ENCODE measurements at places on chromosomes 11 and 22.
A peak's percentile ranks its signal among the peaks of the same experiment; 100 is the strongest.

DNA sequence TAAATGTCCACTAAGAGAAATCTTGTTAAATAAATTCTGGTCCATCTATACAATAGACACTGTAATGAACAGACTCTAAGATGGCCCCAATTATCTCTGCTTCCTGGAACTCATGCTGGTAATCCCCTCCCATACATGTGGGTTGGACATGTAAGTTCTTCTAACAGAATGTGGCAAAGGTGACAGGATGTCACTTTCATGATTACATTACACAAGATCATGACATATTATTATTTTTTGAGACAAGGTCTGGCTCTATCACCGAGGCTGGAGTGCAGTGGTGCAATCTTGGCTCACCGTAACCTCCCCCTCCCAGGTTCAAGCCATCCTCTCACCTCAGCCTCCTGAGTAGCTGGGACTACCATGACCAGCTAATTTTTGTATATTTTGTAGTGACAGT lies 14.6 kb upstream of the NDUFC2 start:
- no peak for DNase-seq

GRCh38 chr11:87366346-87366745 lies 328.6 kb downstream of the TMEM135 start:
- DNase-seq, result no peak

- no peak for DNase-seq
These were observed 83.6 kb upstream of the CRTAM start for GRCh38 chr11:122754553-122755322.

- DNase-seq, result no peak
These were observed 40.7 kb upstream of the DKK3 start for GRCh38 chr11:12048936-12049790.

GRCh38 chr11:77411137-77411707 lies 62.7 kb downstream of the PAK1 start:
- DNase-seq, result no peak

DNA sequence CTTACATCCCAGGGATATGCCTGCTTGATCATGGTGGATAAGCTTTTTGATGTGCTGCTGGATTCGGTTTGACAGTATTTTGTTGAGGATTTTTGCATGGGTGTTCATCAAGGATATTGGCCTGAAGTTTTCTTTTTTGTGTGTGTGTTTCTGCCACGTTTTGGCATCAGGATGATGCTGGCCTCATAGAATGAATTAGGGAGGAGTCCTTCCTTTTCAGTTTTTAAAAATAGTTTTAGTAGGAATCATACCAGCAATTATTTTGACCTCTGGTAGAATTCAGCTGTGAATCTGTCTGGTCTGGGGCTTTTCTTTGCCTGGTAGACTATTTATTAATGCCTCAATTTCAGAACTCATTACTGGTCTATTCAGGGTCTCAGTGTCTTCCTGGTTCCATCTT lies 362.4 kb downstream of the JRKL start:
- no peak for DNase-seq

DNA sequence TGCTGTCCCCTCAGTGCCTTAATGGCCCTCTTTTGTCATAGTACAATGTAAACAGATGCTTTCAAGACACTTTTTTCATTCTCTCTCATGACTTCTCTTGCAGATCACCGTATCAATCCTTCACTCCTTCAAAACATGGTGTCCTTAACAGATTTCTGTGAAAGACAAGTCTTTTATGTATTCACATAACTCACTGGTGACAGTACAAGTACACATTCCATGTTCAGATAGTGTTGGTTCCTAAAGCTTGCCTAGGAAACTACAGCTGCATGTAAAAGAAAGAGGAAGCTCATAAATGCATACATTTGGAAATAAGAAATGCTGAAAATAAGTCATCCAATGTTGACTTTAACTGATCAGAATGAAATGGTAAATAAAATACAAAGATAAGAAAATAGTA lies 5.0 kb upstream of the OR52E6 start:
- DNase-seq, result no peak

DNA sequence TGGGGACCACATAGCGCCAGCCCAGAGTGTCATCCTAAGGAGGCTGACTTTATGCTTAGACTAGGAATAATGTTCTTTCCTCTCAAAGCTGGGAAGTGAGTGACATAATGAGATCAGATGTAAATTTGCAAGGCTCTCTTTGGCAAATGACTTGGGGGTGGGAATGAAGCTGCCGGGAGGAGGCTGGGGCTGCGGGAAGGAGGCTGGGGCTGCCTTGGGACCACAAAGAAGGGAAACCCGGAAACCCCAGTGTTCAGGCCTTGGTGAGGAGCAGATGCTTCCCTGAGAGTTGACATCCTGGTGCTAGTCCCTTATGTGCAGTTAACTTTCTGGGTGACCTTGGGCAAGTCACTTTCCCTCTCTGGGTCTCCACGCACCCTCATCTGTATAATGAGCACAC lies 182.0 kb downstream of the CHST1 start:
- DNase-seq, result no peak

GRCh38 chr22:37491559-37492427 lies 5.6 kb upstream of the MFNG start:
- no peak for DNase-seq

- DNase-seq, result peak; percentile 60
These were observed 96.5 kb downstream of the NXPE2 start for GRCh38 chr11:114774599-114775361.

- DNase-seq, result no peak
These were observed 344.4 kb downstream of the CTTN start for GRCh38 chr11:70742553-70743291.

DNA sequence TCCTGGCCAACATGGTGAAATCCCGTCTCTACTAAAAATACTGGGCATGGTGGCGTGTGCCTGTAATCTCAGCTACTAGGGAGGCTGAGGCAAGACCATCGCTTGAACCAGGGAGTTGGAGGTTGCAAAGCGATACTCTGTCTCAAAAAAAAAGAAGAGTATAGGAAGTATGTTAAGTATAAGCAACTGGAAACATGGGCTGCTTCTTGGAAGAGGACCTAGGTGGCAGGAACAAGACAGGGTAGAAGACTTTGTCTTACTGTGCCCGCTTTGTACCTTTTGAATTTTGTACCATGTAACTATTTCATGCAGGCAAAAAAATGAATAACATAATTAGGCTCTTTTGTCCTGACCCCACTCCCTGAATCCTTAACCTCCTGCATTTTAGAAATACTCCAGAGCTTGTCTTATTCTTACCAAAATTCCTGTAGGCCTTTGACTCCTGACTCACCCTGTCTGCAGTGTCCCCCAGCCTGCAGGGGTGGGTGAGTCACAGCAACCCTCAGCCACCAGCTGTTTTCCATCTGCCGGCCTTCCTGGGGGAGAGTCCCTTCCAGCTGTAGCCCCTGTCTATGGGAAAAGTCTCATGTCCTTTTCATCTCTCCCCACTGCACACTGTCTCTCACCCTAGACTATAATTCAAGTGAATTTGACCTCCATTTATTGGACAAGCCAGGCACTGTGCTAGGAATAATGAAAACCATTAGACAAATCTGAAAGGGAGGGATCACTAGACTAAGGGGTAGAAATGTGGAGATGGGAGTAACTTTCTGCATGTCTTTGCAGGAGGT lies 41.8 kb downstream of the TXN2 start:
- DNase-seq, result peak; percentile 97

DNA sequence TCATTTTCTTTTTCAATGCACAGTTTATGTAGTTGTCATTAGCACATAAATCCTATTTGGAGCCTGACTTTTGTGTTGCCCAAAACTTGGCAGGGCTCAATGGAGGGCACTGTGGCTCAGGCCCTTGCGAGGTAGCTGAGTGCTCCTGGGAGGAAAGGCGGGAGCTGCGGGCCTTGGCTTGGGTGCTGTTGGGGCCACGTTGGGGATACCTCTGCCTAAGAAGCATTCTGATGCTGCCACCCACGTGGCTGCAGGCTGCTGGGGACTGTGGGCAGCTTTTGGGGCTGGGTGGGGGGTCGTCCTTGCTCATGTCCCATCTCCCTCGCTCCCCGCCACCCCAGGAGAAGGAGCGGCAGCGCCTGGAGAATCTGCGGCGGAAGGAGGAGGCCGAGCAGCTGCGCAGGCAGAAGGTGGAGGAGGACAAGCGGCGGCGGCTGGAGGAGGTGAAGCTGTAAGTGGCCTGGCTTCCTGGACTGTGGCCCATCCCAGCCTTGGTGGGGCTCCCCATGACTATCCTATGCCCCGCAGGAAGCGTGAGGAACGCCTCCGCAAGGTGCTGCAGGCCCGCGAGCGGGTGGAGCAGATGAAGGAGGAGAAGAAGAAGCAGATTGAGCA lies 20.9 kb downstream of the INCENP start:
- no peak for DNase-seq

- peak; percentile 41 for DNase-seq
These were observed 69.5 kb upstream of the MYO18B start for GRCh38 chr22:25672289-25673084.

GRCh38 chr22:39101226-39101625 lies 4.2 kb downstream of the APOBEC3H start:
- DNase-seq, result no peak

GRCh38 chr22:50027639-50028537 lies 15.3 kb upstream of the IL17REL start:
- DNase-seq, result no peak

DNA sequence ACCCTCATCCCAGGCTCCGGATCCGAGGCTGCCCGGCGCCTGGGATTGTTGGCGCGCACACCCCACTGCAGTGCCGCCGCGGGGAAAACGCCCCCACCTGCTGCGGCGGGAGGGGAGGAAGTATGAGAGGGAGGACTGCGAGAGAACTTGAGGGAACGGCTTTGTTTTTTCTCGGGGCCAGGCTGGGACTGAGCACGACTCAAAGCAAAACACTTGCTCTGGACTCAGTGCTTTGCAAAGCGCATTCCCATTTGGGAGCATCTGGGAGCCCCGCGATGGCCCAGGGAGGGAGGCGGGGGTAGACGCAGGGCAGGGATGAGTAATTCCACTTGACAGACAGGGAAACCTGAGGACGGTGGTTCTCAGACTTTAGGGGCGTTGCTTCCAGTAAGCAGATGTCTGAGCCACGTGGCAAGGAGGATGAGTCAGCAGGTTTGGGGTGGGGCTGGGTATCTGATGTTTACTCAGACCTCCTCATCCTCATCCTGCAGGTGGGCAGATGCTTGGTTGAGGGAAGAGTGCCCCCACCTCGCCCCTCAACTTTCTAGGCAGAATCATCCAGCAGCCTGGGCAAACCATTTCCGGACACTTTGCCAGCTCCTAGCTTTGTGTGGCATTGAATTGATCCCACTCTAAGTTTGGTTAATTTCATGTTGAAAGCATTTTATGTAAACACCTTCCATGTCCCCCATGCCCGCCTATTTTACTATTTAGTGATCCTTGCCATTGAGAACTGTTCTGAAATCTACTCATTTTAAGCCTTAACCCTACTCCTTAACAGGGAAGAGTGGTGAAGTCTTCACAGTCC lies 1.5 kb downstream of the MIAT start:
- peak; percentile 92 for DNase-seq

DNA sequence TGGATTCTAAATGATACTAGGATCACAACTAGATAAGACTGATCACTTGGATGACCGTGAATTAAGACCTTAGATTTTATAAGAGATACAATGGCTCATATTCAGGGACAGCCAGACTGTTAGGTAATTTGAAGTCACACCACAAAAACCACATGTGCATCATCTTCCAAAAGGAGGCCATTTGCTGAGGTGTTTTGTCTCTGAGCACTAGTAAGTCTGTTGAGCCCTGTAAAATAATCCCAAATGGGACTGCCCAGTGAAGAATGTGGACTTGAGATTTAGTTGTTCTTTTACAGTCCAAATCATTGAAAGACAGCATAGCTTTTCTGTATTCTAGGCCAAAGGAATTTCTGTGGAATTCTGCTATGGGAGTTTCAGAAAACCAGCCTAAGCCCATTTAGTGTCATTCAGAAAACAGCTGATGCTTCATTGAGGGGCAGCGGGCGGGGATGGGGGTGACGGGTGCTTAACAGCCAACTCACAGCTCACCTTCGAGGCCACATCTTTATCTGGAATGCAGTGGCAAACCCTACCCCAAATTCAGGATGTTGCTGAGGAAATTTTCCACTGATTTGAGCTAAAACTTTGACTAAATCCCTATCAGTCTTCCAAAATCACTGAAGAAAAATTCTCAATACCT lies 80.1 kb upstream of the BIRC3 start:
- DNase-seq, result peak; percentile 80

DNA sequence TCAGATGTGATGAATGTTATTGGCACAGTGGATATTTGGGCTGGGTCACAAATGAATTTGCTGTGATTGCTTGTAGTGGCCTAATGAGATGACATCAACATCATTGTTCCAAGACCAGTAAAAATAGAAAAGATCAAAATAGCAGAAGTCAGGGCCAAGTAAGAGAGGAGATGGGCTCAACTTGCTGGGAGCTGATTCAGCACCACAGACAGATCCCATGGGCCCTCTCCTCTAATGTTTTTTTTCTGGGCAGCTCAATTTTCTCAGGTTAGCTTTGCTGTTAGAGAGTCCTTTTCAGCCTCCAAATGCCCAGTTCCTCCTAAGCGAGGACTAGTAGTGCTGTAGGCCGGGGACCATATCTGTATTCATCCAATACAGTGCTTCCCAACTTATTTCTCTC lies 86.0 kb upstream of the IZUMO1R start:
- DNase-seq, result peak; percentile 4

DNA sequence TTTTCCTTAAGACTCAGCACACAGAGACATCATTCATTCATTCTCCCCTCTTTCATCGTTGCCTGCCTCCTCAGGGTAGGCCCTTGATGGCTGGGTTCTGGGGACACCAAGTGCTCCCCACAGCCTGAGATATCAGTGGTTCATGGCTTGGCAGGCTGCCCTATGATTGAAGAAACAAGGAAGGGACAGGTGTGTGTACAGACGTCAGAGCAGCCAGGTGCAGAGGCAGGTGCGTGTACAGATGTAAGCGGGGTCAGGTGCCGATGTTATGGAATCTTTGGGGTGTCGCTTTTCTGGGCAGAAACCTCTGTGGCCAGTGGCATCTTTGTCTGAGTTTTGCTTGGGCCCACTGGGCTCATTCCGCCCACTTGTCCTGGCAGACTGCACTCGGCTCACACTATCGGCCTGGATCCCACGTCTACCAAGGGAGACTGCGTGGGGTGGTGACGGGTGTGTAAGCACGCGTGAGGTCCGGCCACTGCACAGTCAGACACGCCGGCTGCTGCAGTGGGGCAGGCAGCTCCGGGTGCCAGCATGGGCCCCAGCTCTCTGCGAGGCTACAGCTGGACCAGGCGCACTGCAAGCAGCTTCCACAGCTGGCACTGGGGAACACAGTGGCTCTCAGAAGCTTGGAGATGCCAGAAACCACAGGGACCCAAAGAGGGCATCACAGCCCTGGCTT lies 20.9 kb upstream of the KIAA0930 start:
- no peak for DNase-seq

DNA sequence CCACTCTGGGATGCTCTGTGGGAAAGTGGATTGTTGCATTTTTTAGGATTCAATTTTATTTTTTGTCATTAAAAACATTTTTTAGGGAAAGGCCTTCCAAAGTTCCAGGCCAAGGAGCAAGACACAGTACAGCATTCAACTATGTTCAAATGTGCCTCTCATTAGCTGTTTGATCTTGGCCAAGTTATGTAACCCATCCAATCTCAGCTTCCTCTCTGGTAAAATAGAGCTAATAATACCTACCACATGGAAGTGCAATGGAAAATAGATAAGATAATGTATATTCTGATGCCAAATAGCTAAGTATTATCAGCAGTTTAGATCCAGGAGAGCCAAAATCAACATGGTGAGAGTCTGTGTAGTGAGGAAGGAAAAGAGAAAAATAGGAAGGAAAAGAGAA lies 220.3 kb upstream of the SESN3 start:
- peak; percentile 41 for DNase-seq
